GF-D8 (cell line): ENCODE measurements at places on chromosomes 5 and 9.

DNA sequence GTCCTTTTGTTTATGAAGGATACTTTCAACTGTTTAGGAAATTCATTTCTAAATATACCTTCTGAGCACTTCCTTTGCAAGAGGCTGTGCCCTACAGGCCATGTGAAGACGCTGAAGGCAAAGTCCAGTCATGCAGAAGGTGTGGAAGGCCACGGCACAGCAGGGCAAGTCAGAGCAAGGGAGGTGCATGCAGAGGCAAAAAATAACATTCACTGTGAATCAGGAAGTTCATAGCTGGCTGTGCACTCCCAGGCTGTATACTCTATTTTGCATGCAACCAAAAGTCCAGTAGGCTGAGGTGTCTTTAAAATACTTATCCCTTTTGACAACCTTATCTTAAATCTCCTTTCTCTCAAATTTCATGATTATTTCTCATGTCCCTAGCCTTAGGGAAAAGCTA lies 50.3 kb downstream of the GNAQ start:
- peak; percentile 59 for DNase-seq

DNA sequence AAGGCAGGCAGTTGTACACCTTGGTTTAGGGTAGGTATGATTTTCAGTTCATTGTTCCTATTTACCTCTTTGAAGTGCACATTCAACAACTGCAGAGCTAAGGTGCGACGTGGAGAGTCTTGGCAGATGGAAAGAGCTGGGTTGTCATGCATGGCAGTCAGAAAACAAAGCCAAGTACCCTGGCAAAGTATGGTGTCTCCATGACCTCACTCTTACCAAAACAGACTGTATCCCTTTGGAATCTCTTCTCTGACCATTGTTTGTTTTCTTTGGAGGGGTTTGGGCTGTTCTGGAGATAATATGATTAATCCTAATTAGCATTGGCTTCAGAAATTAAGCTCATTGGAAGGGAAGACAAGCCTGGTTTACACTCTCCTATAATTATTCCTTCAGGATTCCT lies 665.7 kb downstream of the DNAH5 start:
- no peak for DNase-seq

DNA sequence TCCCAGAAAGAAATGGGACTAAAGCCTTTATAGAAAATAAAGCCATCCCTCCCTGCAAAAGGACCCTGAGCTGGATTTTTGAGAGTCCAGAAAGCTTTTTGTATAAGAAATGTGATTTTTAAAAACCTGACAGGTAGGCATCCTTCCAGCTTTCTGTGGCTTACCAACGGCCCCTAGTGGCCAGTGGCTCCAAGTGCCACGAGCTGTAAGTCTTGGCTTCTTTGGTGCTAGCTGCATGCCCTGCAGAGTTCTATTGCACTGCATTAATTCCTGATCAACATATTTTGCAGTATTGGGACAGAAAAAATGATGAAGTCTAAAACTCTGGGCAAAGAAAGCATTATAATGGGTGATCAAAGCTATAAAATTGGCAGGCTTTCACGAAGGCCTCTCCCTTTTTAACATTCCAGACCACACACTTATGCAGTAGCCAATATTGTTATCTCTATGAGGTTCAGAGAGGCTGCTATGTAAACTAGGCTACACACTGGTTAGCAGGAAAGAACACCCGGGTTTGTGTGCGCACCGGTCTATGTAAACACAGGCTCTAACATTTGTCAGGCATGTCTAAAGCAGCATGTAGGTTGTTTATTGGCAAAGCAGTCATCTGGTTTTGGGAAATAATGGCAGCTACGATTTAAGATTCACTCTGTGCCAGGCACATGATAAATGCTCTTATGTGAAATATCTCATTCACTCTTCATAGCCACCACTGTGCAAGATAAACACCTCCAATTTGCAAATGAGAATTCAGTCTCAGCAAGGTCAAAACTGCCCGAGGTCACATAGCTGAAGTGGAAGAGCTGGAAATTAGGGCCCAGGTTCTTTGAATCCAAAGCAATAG lies 55.2 kb downstream of the NMUR2 start:
- no peak for DNase-seq

DNA sequence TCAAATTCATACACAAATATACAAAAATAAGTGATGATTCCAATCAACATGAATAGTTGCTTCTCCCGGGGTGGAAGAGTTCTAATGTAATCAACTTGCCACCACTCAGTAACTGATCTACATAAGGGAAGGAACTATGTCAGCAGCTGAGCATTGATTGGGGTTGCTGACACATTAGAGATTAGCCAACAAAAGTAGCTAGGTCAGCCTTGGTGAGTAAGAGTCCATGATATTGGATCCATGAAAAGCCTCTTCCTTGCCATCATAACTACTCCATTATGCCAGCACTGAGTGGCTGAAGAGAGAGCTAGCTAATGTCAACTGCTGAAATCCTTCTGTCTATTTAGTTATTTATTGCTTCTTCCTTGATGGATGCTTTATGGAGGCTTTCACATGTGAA lies 309.8 kb downstream of the NFIB start:
- no peak for DNase-seq

- DNase-seq: no peak
Measured at GRCh38 chr5:56447232-56447631, 214.1 kb upstream of the ANKRD55 start.

GRCh38 chr9:135332979-135333748 lies 146.4 kb upstream of the PPP1R26 start:
- no peak for DNase-seq

- no peak for DNase-seq
Measured at GRCh38 chr5:6082685-6083084, 295.7 kb downstream of the MED10 start.

DNA sequence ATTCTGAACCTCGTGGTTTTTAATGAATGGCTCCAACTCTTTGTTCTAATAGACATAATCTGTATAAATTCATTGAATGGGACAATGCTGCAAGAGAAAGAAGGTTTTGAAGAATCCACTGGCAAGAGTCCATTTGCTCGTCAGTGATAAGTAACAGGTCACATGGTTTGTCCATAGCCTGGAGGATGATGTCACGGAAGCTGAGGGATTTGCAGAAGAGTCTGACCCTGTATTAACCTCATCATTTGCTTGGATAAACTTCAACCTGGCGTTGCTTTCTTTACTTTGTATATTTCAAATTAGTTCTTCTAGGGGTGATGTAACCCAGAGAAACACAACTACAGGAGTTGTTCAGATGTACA lies 197.4 kb downstream of the GAS1 start:
- DNase-seq: no peak

- DNase-seq: no peak
Measured at GRCh38 chr5:173378727-173379126, 50.5 kb upstream of the STC2 start.
